ENCODE measurements at places on chromosomes 13 and 19. TPM values are rescaled to one million over a fixed set of nuclear protein-coding genes. Genes with fewer than 3 reads are reported as not detected.

TDRD3 gene
- polyA plus RNA-seq, result 4.7 TPM

ZNF540 gene
- 0.21 TPM for polyA plus RNA-seq

LIG1 gene
- polyA plus RNA-seq, result 18.3 TPM

PLIN3 gene
- 69.4 TPM for polyA plus RNA-seq

PDE4A gene
- polyA plus RNA-seq, result 4.1 TPM

CADM4 gene
- 15.4 TPM for polyA plus RNA-seq

CCDC194 gene
- polyA plus RNA-seq, result 0.21 TPM

HSD17B14 gene
- 1.2 TPM for polyA plus RNA-seq

CYP4F11 gene
- polyA plus RNA-seq, result 8.2 TPM

SHANK1 gene
- not detected for polyA plus RNA-seq

CYP2A7 gene
- polyA plus RNA-seq, result not detected

ADGRE1 gene
- polyA plus RNA-seq, result not detected

ZNF723 gene
- not detected for polyA plus RNA-seq

SLC46A3 gene
- polyA plus RNA-seq, result not detected

PRR22 gene
- 1.0 TPM for polyA plus RNA-seq

THSD8 gene
- polyA plus RNA-seq, result 4.8 TPM

Measured in HepG2 (cell line).